ENCODE measurements at places on chromosomes 12 and 14.

DNA sequence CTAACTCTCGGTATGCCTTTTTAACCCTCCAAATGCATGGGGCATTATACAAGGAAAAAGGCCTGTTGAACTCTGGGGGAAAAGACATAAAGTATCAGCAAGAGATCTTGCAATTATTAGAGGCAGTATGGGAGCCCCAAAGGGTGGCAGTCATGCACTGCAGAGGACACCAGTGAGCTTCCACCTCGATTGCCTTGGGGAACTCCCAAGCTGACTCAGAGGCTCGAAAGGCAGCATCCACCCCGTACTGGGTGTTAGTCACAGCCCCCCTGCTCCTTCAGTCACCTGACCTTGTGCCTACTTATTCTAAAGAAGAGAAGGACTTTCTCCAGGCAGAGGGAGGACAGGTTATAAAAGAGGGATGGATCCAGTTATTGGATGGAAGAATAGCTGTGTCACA lies 781.4 kb upstream of the TMEM132C start:
- no peak for DNase-seq

DNA sequence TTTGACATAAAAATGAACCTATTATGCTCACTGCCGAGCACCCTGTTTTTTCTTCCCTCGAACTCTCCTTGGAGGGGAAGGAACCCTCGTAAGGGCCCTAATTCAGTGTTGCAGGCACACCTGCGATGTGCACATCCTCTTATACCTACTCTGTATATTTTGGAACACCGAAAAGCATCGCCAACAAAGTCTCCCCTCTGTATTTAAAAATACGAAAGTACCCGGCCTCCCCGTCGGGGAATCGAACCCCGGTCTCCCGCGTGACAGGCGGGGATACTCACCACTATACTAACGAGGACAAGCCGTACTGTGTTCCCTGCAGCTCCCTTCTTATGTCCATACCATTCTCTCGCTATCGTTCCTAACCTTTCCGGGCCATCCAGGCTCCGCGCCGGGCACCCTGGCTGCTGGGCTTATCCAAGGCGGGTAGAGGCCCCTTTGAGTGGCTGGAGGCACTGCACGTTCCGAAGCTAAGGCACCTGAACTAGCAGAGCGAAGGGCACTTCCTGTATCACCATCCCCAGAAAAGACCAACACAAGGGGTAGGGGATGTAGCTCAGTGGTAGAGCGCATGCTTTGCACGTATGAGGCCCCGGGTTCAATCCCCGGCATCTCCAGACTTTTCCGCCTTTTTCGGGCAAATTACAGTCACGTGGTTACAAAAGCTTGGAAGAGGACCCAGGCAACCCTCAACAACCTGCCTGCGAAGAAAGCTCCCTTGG lies 25.1 kb upstream of the UBC start:
- DNase-seq, result peak; percentile 95

- no peak for DNase-seq
These were observed 19.8 kb downstream of the ACAD10 start for GRCh38 chr12:111705672-111706071.

DNA sequence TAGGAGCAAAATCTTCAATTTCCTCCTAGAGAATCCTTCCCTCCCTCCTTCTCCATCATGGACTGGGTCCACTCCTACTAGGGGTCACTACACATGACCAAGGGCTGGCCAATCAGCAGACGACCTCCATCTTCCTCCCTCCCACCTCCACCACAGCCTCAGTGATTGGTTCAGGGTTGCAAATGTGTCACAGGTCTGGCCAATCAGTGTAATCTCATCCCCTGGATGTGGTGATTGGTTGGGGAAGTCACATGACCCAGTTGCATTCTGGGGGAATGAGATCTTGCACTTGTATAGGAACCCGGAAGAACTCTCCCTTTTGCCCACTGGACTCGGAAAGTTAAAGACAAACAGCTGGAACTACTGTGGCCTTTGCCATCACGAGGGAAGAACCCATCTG lies 169.2 kb downstream of the PIWIL1 start:
- no peak for DNase-seq

DNA sequence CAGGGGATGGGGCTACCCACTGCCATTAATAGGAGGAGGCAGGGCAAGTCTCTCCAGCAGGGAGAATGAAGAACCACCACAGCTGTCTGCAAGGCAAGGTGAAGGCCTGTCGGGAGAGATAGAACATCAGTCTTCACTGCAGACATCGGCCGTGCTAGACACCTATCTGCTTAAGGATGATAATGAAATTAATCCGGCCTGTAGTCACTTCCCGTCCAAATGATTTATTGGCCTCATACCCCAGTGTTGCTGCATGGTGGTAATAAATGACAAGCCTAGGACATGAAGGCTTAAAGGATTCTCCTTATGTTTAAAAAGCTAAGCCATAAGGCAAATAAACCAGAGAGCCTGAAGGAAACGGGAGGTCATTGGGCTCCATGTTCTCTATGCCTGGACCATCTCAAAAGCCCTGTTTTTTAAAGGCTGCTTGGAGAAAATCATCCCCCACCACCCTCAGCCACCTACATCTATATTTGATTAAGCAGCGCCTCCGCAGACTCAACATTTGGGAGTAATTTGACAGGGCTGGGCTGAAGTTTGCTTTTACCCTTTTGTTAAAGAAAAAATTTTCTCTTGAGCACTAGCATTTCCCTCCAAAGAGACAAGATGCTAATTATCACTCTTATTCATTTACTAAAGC lies 137.7 kb downstream of the PLXNC1 start:
- DNase-seq, result no peak

- DNase-seq, result no peak
These were observed 15.0 kb downstream of the GXYLT1 start for GRCh38 chr12:42129595-42130204.

DNA sequence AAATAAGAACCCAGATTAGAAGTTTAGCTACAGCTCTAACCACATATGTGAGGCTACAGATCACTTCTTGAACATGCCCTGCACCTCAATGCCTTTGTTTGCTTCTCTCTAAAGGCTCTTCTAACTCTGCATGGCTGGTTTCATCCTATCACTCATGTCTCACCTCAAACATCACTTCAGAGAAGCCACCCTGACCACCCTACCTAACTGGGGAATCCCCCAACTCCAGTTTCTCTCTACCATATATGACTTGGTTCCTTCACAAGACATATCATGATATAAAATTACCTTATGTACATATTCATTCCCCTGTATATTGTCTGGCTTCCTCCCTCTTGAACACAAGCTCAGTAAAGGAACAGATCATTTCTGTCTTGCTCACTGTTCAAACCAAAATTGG lies 250.2 kb upstream of the GRIP1 start:
- no peak for DNase-seq

- DNase-seq, result no peak
These were observed 268.9 kb upstream of the ATP2B1 start for GRCh38 chr12:89977405-89978085.

- DNase-seq, result no peak
These were observed 247.5 kb downstream of the SLC16A7 start for GRCh38 chr12:59843260-59843843.

- no peak for DNase-seq
These were observed 98.0 kb downstream of the ZNF664 start for GRCh38 chr12:124071075-124071443.

DNA sequence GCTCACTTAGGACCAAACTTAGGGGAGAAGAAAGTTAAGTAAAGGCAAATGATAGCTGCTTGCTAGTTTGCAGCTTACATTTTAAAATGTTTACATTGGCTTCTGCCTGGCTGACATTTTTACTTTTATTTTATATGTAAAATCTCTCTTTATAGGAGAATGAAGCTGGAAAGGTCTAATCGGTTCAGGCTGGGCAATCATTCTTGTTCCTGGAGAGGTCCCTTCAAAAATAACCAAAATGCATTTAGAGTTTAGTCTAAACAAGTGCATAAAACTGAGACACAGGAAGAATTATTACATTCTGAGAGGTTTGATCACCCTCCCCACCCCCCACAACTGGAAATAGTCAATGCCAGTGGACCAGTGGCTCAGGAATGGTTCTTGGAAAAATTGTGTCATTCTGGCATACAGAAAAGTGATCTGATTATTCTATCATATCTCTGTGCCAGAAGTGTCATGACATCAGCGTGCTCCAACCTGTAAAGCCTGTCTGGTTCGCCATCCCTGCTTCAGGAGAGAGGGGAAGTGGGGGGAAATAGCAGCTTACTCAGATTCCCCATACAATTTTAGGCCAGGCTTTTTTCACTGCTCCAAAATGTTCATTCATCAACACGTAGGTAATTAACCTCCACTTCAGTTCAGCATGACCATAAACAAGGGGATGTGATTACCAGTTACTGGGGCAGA lies 4.2 kb downstream of the PRICKLE1 start:
- DNase-seq, result no peak

GRCh38 chr12:25993901-25994651 lies 35.6 kb downstream of the RASSF8 start:
- DNase-seq, result no peak

DNA sequence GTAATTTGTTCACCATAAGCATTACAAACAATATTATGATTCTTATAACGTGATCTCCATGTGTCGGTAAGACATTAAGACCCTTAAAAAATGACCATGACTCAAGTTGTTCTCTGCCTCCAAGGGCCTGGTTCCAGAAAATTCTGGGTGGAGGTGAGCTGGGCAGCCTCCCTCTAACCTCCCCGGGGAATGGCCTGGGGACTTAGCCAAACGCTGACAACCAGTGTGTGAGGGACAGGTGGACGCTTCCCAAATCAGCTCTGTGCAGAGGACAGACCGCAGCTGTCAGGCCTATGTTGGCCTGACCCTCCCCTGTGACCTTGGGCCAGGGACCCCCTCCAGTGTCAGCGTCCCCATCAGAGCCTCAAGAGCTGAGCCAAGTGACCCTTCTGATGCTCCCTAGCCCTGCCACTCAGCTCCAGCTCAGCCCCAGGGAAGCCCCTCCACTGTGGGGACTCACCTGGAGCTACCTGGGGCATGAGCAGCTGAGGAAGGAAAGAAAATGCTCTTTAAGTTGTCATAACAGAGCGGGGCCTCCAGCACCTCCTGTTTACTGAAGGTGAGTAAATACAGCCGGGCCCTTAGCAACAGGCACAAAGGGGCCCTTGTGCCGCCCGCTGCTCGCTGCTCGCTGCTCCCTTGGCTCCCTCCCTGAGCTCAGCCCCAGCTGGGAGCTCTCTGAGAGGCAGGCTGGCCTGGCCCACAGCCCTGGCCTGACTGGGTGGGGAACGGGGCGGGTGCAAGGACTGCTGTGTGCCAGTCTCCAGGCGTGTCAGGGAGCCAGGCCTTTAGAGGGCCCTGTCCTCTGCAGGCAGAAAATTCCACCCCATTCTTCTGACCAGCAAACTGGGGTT lies 116.6 kb downstream of the CALM1 start:
- DNase-seq, result no peak

GRCh38 chr12:124032265-124032886 lies 59.4 kb downstream of the ZNF664 start:
- DNase-seq, result no peak

DNA sequence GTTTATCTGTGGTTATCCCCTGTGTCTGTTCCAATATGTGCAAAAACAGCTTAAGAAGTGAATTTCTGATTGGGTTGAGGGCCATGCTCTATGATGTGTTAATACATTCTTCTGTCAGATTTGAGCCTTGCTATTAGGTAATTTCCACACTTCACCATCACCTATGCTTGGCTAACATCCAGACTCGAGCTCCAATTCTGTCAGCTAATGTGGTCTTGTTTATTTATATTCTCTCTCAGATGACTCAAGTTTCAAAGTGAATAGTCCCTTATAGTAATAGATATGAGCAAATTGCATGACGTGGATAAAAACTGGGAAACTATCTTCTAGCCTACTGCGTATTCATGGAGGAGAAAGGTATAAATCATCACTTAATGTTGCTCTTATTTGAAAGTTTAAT lies 451.3 kb downstream of the SNAPC1 start:
- DNase-seq, result no peak

GRCh38 chr12:5910790-5911548 lies 34.1 kb downstream of the ANO2 start:
- DNase-seq, result no peak

- no peak for DNase-seq
These were observed 1.2 kb downstream of the SCNN1A start for GRCh38 chr12:6374028-6374785.

DNA sequence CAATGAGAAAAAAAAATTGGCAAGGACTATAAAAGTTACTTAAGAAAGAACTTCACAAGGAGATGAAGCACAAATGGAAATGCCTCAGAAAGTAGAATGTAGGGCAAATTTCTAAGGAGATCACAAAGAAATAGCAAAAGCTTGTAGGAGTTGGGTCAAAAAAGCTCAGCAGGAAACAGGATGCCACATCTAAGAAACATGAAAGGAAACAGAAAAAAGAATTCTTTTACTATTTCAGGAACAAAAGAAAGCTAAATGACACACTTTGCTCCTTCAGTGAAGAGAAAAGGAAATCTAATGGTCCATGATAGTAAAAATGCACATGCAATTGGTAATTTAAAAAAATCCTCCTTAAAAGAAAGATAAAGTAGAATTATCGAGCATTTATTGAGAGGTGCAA lies 452.1 kb upstream of the GARIN6 start:
- DNase-seq, result no peak

- no peak for DNase-seq
These were observed at the start of gene RHOF for GRCh38 chr12:121793440-121793837. RHOF (minus strand) TSS chr12:121793688; CDS start chr12:121793633, 55 bp downstream.

DNA sequence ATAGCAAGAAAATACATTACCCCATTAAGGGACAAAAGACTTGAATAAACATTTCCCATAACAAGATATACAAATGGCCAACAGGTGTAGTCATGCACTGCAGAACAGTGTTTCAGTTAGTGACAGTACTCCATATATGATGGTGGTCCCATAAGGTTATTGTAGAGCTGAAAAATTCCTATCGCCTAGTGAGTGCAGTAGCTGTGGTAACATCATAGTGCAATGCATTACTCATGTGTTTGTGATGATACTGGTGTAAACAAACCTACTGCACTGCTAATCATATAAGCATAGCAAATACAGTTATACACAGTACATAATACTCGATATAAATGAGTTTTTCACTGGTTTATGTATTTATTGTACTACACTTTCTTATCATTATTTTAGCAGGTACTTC lies 168.7 kb downstream of the C12orf75 start:
- DNase-seq, result no peak

DNA sequence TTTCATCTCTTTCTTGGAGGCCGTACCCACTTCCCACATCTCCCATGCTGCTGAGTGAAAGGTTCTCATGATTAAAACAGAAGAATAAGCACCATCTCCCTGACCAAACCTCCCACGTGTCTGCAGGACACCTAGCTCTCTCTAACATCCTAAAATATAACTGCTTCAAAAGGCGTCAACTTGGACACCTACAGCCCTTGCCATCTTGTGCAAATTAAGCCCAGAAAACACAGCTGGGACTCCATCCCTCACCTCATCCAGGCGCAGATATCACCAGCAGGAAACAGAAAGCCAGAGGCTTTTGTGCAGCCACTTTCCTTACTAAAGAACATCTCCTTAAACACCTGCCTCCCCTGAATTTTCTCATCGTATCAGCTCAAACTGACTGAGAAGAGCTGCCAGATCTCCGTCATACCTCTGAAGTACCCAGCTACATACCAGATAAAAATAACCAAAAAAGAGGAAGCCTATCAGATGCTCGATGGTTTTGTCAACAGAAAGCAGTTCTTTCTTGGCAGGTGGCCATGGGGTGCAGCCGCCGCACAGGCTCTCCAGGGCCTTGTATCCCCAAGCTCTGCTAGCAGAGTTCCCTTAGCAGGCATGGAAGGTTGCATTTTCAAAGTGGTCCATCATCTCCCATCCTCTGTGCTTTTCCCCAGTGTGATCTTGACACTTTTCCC lies 28.8 kb downstream of the MAP3K9 start:
- no peak for DNase-seq
